Neural crest cell (in vitro differentiated cells): ENCODE measurements at places on chromosomes 6 and 20.

DNA sequence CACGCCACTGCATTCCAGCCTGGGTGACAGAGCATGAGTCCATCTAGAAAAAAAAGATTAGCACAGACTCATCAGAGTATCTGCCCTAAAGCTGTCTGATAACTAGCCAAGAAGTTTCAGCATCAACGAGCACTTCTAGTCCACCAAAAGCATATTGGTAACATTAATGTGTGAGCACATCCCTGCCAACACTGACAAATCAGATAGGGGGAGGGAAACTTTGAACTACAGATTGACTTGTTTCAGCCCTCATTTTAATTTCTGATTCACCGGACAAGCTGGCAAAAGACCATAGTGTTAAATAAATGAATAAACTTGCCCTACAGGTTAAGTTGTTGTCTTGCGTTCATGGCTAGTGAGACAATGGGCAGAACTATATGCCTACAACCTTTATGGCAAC lies 7.7 kb upstream of the SEC63 start:
- DNase-seq = no peak

- DNase-seq = no peak
These were observed 431.0 kb upstream of the IRAK1BP1 start for GRCh38 chr6:78436335-78436734.

- DNase-seq = no peak
These were observed 479.7 kb upstream of the FLRT3 start for GRCh38 chr20:14817101-14817500.

- no peak for DNase-seq
These were observed 67.5 kb downstream of the ELOVL2 start for GRCh38 chr6:10976571-10976970.

DNA sequence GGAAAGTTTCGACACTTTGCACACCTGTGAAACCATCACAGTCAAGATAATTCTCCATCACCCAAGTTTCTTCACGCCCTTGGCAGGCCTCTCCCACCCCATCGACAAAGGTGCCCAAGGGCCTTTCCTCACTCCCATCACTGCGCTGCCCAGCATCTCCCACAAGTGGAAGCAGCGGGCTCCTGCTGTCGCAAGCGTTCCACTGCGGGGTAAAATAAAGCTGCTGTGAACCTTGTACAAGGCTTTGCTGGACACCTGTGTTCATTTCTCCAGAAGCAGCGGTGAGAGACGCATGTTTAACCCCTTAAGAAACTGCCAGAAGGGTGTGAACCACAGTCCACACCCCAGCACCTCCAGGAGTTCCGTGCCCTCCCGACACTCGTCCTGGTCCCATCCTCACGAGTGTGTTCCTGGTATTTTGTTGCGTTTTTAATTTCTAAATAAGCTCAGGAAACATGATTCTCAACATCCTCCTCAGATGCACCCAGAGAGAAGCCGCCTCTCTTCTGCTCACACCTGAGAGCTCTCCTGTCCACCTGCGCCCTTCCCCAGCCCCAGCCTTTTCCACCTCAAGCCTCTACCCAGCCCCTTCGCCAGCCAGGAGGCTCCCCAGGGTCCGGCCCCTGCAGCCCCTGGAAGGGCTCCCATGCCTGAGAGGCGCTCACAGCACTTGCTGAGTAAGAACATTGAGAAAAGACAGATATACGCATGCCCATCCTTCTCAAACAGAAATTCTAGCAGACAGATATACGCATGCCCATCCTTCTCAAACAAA lies 97.5 kb downstream of the TAF4 start:
- DNase-seq = no peak

- DNase-seq = no peak
These were observed 345.2 kb downstream of the GJA1 start for GRCh38 chr6:121780325-121781321.
